ENCODE measurements at places on chromosomes 5 and 9.

GRCh38 chr5:65061250-65061973 lies 292.7 kb downstream of the CWC27 start:
- DNase-seq, result no peak

DNA sequence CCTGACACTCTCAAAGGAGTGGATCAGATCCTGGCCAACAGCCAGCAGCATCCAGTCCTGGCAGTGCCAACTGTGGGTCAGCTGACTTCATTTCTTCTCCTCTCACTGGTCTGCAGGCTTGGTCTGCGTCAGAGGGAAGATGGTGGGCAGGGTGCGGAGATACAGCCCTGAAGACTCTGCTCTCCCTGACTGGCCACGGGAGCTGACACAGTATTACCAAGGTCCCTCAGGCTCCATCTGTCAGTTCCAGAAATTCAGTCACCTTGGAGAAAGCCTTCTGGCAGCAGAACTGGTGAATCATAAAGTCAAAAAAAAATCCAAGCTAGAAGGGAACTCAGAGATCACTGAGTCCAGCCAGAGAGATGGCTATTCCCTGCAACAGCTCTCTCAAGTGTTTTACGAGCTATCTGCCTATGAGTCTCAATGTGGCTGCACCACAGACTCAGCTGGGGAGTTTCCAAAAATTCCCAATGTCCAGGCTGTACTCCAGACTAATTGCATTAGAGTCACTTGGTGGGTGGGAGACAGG lies 27.9 kb downstream of the C1QTNF2 start:
- no peak for DNase-seq

DNA sequence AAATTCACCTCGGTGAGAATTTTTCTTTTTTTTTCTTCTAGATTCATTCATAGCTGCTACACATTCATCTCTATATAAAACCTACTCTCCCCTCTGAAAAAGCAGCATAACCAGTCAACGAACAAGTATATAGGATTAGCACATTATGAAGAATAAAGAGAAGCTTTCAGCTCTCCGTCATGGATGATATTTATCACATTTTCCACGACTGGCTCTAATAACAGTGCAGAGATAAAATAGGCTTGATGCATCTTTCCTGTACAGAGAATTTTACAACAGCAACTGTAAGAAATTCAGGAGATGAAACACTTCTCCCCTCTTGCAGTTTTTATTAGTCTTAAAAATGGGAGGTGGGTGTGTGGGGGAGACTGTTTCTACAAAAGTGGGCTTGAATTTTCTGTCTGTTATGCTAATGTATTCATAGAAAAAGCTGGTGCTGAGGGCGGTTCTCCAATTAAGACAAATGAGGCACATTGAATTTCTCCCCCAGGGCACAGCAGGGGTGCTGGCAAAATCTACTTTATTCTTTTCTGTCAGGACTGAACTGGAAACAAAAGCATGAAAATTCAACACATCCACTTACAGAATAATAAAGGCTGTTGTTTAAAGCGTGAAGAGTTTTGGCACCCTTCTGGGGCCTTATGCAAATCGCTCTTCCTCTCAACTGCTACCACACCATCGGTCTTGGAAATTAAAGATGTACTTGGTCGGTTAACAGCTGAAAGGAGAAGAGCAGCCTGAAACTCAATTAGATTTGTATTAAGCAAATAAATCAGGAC lies 233.9 kb upstream of the ZNF608 start:
- DNase-seq, result no peak

- DNase-seq, result no peak
These were observed 48.8 kb downstream of the PAPPA start for GRCh38 chr9:116202219-116202912.

DNA sequence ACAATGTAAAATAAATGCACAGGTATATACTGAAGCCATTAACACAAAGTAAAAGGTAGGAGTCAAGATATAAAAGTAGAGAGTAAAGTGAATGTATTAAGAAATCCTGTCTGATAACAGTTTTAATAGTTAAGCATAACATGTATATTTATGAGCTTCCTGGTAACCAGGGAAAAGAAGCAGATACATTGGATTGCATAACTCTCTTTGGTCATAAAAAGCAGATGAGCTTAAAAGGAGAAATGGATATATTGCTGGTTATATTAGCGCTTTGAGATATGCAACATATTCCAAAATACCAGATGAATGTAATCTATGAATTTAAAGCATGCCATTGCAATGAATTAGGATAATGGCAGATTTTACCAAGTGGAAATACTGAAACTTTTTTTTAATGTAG lies 6.2 kb upstream of the TNFSF8 start:
- no peak for DNase-seq

GRCh38 chr5:173011566-173011965 lies 28.0 kb downstream of the ATP6V0E1 start:
- DNase-seq, result no peak

- no peak for DNase-seq
These were observed 15.9 kb downstream of the DNLZ start for GRCh38 chr9:136347472-136348256.

- DNase-seq, result no peak
These were observed 19.1 kb downstream of the LPCAT1 start for GRCh38 chr5:1504617-1505016.

- no peak for DNase-seq
These were observed 238.4 kb downstream of the GOLPH3 start for GRCh38 chr5:31935496-31936369.

GRCh38 chr9:116837018-116837989 lies 150.2 kb downstream of the TRIM32 start:
- no peak for DNase-seq

DNA sequence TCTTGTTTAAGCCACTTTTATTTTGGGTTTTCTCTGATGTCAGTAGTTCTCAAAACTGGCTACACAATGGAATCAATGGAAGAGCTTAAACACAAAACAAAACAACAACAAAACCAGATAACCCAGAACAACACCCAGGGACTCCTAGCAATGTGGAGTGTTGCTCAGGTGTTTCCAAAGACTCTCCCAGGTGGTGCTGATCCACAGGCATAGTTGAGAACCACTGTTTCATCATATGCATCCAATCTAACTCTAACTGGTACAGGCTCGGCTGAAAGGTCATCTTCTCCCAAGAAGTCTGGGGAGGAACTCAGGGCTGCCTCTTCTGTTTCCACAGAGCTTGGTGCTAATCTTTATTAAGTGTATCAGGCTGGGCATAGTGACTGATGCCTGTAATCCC lies 5.4 kb upstream of the ALDH1B1 start:
- DNase-seq, result no peak

DNA sequence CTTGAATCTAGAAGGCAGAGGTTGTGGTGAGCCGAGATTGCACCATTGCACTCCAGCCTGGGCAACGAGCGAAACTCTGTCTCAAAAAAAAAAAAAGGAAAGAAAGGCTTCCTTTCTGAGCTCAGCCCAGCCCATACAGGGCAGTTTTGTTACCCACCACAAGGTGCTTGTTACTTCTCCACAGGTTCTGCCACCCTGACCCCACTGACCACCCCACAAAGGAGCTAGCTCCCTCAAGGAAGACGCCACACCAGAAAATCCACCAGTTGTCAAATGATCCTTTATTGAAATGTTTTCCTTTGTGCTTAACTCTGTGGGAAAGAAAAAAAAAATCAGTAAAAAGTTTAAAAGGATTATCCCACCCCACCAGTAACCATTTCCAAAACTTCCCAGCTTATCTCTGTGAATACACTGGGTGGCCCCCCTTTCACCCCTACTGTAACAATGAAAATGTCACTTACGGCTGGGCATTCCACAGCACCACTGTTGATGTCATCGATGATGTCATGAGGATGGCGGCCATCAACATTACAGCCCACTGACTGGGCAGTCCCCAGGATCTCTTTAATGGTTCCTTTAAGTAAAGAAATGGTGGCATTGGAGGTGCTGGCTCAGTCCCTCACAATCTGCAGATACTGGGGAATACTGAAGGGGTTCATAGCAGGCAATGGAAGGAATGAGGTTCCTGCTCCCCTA lies 3.6 kb downstream of the RPL12 start:
- no peak for DNase-seq

GRCh38 chr5:97121848-97122247 lies 20.6 kb downstream of the LIX1 start:
- DNase-seq, result no peak

DNA sequence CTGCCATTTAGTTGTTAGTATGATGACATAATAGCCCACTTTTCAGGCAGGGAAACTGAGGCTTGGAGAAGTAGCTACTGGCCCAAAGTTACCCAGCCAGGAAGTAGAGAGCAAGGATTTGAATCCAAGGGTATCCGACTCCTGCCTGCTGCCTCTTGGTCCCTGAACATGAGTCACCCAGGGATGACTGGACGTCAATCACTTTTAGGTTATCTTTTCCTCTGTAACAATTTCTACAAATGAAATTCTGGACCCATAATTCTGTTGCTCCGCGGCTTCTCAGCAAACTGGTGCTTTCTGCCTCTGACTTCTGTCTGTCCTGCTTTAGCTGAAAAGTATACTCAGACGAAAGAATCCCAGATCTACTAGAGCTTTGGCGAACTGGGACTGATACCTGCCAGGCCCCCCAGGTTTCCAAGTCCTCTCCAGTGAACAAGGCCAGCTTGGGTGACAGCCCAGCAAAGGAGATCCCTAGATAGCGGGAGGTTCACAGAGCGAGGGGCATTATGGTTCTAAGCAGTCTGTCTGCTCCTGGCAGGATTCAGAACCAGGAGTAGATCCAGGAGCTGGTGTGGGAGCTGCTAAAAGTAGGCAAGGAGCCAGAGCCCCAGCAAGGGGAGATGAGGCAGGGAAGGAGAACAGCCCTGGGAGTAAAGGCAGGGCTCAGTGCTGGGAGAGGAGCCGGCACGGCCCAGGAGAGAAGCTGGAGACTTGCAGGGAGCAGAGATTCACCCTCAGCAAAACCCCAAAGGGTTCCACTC lies 20.6 kb downstream of the OLFML2A start:
- DNase-seq, result no peak

DNA sequence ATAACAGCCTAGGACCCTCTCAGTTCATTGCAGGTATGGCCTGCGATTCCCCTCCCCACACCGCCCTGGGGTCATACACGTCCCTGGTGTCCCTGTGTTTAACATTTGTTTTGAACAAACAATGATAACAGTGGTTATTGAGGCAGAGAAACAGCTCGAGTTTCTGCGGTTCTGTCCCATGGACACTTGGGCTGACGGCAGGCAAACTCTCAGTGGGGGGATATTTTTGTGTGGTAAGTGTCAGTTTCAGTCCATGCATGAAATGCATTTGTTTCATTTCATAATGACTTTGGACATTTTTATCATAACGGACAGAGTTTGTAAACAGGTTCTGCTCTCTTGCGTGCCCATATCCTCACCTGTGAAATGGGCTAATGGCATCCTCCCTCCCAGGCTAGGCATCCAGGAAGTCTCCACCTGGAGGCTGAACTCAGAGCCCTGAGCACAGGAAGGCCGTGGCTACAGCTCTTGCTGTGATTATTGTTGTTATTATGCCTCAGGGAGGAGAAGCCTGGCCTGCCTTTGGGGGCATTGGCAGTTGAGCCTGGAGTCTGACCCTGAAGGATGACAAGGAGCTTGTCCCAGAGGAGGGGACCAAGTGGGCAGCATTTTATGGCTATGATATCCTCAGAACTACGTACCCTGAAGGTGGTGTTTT lies 190.9 kb downstream of the GADD45G start:
- DNase-seq, result no peak

DNA sequence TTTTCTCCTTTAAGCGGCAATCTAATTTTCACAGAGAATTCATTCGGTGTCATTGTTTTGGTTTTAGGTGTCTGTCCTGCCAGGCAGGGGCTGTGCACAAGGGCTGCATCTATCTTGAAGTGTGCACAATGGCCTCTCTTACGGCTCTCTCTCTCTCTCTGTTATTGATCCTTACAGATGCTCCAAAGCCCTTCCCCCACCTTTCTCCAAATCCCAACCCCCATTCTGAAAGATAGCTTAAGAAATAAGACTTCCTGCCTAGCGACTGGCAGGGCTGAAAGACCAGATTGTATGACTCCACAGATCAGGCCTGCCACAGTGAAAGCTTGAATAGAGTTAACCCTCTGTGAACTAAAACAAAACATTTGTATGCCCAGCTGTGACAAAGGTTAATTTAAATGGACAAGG lies 86.5 kb upstream of the NR5A1 start:
- no peak for DNase-seq

GRCh38 chr5:160432196-160432595 lies 10.5 kb downstream of the PTTG1 start:
- DNase-seq, result no peak

Measured in Panc1 (cell line).